ENCODE measurements at places on chromosomes 1 and 21.

- H3K4me1 ChIP-seq, result no peaks in the 10 kb centered on the region
- no peak overlapping the region for H3K4me3 ChIP-seq
- DNase-seq, result no peak
- H3K36me3 ChIP-seq, result no peaks in the 10 kb centered on the region
- no peak overlapping the region for H3K27ac ChIP-seq
- H3K27me3 ChIP-seq, result no peaks in the 10 kb centered on the region
These were observed 123.4 kb upstream of the COL6A1 start for GRCh38 chr21:45858180-45858579.

DNA sequence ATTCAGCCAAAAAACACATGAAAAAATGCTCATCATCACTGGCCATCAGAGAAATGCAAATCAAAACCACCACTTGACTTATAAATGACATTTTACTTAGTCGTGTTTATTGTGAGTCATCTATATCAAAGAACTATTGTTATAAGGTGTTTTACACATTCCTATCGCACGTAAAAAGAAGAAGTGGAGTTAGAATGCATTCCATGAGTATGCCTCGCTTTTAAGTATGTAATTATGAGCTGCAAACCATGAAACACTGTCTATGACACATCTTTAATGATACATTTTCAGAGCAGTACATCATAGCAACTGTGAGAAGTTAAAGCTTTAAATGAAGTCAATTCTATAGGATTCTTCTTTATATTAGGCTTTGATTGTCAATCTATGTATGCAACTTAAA lies 614.3 kb upstream of the ADAMTS5 start:
- no peaks in the 10 kb centered on the region for H3K27me3 ChIP-seq
- no peaks in the 10 kb centered on the region for H3K36me3 ChIP-seq
- DNase-seq, result no peak
- no peak overlapping the region for H3K27ac ChIP-seq
- no peak overlapping the region for H3K4me3 ChIP-seq

GRCh38 chr21:29583424-29583924 lies 284.8 kb downstream of the BACH1 start:
- no peaks in the 10 kb centered on the region for H3K4me1 ChIP-seq
- no peak overlapping the region for H3K27ac ChIP-seq
- no peak for DNase-seq
- H3K4me3 ChIP-seq, result no peak overlapping the region
- no peaks in the 10 kb centered on the region for H3K36me3 ChIP-seq
- no peaks in the 10 kb centered on the region for H3K27me3 ChIP-seq

DNA sequence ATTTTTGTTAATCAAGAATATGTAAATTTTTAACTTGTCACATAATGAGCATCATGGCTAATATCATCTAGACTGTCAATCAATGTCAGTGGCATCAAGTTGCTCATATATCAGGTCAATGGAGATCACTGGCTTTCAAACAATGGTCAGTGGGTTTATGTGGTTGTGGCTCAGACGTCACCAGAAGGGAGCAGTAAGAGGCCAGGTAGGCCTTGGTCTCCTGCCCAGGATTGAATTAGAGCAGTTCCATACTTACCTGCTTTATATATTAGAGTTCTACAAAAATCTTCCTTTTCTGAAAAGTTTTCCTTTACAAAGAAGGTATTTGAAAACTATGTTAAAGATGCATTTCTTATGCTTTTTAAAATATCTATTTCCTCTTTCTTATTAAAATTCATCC lies 206.3 kb upstream of the B3GALT2 start:
- H3K4me3 ChIP-seq, result no peak overlapping the region
- H3K4me1 ChIP-seq, result no peaks in the 10 kb centered on the region
- H3K36me3 ChIP-seq, result no peaks in the 10 kb centered on the region
- no peak overlapping the region for H3K27ac ChIP-seq
- no peak for DNase-seq
